ENCODE measurements at places on chromosomes 7 and 10.

DNA sequence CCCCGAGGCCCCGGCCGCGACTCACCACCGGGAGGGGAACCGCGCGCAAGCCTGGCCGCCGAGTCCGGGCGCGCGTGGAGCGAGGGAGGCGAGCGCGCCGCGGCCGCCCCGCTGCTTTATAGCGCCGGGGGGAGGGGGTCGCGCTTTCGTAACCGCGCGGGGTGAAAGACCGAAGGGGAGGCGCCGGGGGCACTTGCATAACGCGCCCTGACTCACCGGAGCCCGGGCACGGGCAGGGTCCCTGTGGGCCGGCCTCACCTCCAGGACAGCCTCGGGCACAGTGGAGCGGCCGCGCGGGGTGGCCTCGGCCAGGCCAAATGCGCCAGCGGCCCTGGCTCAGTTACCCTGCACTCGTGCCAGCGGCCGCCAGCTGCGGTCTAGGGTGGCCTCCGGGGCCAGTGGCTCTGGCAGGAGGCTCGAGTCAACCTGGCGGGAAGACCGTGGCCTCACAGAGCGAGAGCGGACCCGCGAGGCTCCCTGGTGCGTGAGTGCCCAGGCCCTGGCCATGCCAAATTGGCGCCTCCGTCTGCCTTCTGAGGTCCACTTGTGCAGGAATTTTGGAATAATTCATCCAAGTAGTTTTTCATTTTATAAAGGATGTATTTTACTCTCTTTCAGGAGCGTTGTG is at the start of gene RBP4:
Gene RBP4, minus strand, starts transcription at position 90 of the 628 bp plus-strand sequence. CDS start 207 bp downstream, outside the sequence.
- DNase-seq, result peak; percentile 6

DNA sequence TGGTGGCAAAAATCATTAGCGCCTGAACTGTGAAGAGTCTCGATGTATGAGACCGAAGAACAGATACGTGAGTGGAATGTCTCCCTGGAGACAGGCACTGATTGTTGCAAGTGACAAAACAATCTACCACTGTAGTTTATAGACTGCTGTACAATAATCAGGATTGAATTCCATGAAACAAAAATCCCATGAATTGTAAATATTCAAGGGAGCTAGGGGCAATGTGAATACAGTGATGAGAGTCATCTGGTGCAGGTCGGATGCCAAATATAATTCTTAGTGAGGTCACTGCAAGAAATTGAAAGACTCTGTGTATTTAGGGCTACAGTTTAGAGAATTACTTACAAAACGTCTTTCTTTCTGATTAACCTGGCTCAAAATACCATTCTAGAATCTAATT is 594.4 kb upstream of the VSTM2A start:
- DNase-seq, result no peak

DNA sequence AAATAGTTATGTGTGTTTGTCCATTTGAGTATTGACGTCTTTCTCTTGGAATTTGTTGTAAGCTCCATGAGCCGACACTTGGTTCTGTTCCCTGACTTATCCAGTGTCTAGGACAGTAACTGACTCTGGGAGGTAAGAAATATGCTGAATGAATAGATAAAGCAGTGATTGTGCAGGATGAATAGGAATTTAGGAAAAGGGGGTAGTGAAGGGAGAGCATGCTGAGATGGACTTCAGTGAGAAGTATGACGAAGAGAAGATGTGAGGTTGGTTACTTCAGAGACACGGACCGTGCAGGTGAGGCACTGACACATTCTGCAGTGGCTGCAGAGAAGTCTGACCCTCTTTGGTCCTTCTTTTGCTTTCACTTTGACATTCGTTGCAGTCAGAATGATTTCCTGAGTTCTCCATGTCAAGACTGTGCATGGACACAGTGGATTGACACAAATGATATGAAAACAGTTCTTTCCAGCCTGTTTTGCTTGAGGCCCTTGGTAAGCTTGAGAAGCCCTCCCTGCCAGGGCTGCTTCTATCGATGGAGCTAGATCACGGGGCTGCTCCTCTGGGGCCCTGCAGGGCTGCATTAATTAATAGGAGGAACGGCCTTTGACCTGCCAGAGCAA is 261.5 kb upstream of the SORCS1 start:
- no peak for DNase-seq

DNA sequence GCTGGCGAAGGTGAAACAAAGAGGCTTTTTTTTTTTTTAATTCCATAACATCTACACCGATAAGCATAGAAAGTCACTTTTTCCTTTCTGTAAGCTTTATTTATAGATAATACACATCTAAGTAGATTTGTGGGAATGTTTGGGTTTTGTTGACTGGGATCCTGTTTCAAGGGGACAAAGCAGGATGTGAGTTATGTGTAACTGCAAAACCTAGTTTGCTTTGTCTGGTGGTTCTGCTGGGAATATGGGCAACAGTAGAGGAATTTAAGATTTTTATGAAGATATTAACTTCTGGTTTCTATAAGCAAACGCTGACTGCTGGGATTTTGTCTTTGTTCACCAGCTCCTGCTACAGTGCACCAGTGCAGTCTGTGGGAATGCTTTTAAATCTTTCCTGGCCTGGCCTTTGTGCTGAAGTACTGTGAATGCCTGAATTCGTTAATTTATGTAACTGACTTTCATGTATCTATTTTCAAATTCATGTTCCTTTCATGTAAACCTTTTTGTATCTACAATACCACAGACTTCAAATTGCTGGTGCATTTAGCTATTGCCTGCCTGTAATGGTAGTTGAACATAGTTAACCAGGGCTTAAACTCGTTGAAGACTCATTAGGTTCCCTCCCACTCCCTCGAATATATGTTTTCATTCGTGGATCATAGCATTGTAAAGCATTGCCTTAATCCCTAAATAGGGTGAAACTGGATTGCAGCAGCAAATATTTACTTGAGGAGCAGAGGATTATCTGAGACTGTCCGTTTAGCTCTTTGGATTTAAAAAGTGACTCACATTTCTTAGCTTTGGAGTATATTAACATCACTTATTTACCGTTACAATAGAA is 1.5 kb downstream of the KLHL7 start:
- DNase-seq, result peak; percentile 12

- DNase-seq, result peak; percentile 28
These were observed 5.1 kb downstream of the PRXL2A start for GRCh38 chr10:80413271-80413996.

DNA sequence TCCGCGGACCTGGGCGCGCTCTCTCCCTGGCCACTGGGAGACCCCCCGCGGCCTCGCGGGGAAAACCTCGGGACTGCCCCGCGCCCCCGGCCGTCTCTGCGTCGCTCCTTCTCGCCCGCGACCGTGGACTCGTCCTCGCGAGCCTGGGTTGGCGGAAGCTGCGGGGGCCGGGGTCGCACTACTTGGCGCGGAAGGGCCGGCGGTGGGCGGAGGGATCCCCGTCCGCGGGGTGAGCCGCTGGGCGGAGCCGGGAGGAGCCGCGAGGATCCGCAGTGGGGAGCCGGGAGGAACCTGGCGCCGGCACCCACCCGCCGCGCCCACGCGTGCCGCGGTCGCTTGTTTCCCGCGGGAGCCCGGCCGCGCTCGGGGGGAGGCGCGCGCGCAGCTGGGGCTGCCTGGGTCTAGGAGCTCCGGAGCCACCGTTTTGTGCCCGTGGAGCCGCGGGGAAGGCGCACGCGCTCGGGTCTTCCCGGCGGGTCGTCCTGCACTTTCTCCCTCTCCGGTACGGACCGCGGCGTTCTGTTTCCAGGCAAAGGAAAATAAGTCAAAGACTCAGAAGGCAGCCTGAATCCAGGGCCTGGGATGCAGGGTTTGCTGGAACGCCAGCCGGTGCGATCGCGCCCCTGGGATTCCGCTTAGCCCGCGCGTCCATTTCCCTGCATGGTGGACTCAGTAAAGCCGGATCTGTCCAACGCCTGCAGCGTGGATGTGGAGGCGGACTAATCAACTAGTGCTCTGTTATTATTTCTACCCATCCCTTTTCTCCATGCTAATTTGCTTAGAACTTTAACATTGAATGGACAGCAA is 28.7 kb upstream of the KMT2C start:
- peak; percentile 79 for DNase-seq

DNA sequence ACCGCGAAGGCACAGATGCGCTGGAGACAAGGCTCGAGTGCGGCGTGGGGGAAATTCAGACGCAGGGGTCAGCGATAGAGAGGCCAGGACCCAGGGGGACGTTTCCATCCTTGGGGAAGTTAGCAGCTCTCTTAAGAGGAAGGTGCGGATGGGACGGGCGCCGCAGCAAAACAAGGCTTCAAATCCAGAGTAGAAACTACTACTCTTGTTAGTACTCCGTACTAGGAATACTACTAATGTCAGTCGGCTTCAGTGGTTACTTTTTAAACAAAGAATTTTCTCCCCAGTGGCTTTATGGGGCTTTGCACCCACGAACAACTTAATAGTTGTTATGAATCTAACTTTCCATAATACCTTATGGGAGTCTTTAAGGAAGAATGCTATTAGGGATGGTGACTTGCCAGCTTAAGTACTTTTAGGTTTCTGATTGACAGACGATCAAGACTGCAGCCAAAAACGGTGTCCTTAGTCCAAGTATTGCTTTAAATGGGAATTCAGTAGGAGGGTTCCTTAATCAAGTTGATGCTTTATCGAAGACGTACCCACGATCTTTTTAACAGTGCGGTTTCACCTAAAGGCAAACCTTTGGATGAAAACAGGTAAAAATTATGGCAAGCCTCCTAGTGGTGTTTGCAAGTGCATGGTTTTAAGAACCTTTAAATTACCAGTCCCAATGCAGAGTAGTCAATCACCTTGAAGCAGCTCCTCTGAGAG is 812 bp upstream of the IDE start:
- DNase-seq, result no peak

DNA sequence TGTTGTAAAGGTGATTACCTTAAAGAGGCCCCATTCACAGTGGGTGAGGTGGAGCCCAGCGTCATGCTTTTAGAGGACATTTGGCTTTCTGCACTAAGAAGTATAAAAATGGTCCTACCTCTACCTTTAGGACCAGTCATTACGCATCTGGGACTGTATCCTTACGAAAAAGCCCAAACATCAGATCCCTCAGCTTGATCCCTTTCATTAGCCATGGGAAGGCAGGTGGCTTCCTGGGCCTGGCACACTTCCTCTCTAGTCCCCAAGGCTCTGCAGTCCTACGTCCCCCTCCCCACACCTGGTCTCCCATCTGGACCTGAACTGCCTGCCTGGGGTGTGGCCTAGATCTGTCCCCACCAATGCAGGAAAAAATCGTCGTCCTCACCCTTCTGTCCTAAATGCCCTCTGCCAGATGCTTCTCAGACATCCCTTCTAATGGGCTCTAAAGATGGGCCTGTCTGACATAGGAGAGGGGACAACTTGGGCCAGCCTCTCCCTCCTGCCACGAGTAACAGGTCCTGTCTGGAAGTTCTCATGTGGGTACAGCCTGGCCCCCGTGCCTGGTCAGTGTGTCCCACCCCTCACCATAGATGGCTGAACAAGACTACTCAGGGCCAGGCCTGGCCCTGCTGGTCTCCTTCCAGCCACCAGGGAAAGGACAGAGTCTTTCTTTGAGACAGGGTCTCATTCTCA is 11.8 kb upstream of the SLC18A3 start:
- DNase-seq, result no peak

DNA sequence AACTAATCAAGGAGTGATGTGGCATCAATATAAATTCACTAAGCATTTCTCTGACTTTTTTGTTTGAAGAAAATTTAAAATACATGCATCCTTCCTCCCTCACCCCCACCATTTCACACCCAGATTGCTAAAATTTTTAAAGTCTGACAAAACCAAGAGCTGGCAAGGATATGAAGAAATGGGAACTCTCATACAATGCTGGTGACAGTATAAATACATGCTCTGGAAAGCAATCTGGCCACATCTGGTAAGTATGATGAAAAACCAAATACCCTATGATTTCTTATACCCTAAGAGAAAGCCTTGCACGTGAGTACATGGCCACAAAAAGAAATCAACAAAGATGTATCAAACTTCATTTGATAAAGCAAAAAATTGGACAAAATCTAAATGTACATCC is 31.2 kb downstream of the P4HA1 start:
- no peak for DNase-seq

DNA sequence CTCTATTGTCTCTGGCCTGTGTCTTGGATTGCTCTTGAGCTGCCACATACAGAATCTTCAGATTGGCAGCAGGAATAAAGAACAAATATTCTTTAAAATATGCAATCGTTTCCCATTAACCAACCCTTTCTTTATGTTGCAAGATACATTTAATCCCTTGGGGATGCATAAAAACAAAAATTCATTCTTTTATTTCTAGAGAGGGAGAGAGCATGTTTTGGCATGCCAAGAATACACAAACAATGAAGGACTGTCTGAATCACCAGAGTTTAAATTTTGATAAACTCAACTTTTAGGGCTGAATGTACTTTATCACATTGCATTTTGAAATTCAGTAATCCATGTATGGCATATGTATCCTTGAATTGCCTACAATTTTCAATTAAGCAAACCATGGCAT is 154.3 kb upstream of the SEMA3D start:
- DNase-seq, result no peak

- DNase-seq, result peak; percentile 98
These were observed 139.2 kb downstream of the ETV1 start for GRCh38 chr7:13850185-13850752.

- no peak for DNase-seq
These were observed 56.4 kb upstream of the NPS start for GRCh38 chr10:127492607-127493250.

GRCh38 chr7:29044554-29044953 is 86.4 kb upstream of the TRIL start:
- DNase-seq, result no peak

Data from foreskin fibroblast (primary cell).